ENCODE measurements at places on chromosomes 1 and 21. TPM values are rescaled to one million over a fixed set of nuclear protein-coding genes. Genes with fewer than 3 reads are reported as not detected.

The SFPQ gene
- total RNA-seq: 790 TPM

The GUCA2B gene
- total RNA-seq: not detected

The ALG14 gene
- 4.7 TPM for total RNA-seq

The FAM163A gene
- 0.31 TPM for total RNA-seq

The SLC35F3 gene
- 1.9 TPM for total RNA-seq

The NPPB gene
- total RNA-seq: not detected

The SNRPE gene
- total RNA-seq: 61.0 TPM

The RGS4 gene
- 2.2 TPM for total RNA-seq

The CCDC17 gene
- 0.94 TPM for total RNA-seq

The KRTAP13-2 gene
- not detected for total RNA-seq

The AHCYL1 gene
- total RNA-seq: 37.6 TPM

The ALPL gene
- total RNA-seq: 2.5 TPM
